ENCODE measurements at places on chromosomes 1 and 21. TPM values are rescaled to one million over a fixed set of nuclear protein-coding genes. Genes with fewer than 3 reads are reported as not detected.

DNA sequence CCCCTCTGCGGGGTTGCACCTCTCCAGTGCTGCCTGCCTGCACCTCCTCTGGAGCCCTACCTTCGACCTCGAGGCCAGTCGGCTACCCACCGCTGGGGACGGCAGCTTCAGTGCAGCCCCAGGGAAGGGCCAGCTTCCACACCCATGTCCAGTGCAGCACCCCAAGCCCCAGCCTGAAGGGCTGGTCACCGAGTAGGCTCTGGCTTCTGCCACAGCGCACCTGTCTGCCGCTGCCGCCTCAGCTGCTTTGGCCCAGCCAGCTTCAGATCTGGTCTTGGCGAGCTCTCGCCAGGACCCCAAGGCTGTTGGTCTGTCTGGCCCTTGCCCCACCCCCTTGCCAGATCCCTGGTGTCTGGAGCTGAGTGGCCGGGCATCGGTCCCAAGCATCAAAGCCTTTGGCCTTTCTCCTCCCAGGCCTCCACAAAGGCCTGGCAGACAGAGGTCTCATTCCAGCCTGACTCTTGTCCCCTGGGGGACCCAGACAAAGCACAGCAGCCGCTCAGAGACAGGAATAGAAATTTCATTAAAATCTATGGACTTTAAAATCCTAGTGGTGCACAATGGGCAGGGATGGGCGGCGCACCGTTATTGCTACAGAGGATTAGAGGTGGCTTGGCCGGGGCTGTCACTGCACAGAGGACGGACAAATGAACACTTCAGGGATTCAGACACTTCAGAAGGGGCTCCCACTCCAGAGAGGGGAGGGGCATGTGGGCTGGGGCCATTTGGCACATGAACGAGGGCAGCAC is 4.8 kb downstream of the CCDC24 start:
- no peak for DNase-seq

Gene RGS2
- total RNA-seq: 13.3 TPM

DNA sequence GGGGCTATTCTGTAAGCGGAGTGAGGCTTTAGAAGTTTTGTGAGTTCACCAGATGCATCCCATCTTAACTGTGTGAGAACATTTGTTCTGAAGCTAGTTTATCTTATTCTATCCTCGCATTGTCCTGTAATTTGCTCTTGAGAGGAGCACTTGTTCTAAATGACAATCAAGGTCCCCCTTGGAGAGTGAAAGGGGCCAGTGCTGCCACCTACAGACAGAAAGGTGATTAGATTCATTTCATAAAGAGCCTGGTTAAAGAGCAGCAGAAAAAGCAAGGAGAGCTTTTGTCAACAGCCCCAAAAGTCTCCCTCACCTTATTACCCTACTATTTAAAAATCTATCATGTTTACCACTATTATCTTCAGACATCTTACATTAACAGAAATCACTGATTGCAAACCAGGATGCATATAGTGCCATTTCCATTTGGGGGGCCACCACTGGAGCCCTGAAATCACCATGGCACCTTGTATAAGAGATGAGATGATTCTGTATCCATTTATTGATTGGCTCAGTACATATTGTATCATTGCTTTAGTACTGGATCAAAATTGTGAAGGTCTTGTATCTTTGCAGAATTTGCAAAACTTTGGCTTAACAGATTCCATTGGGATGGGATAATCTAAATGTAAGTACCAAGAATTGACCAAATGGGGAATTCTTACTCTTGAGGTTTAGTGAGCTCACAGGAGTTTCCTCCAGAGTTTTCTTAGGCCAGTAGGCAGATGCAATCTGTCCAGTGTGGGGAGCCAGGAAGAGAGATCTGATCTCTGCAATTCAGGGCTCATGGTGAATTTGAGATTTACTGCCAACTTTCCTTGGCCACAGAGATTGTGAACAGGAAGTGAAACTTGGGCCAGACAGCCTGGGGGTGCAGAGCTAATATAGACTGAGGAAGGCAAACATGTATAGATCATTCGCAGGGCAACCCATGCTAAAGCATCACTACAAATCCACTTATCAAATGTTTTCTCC is 64.3 kb upstream of the TRABD2B start:
- no peak for DNase-seq

DNA sequence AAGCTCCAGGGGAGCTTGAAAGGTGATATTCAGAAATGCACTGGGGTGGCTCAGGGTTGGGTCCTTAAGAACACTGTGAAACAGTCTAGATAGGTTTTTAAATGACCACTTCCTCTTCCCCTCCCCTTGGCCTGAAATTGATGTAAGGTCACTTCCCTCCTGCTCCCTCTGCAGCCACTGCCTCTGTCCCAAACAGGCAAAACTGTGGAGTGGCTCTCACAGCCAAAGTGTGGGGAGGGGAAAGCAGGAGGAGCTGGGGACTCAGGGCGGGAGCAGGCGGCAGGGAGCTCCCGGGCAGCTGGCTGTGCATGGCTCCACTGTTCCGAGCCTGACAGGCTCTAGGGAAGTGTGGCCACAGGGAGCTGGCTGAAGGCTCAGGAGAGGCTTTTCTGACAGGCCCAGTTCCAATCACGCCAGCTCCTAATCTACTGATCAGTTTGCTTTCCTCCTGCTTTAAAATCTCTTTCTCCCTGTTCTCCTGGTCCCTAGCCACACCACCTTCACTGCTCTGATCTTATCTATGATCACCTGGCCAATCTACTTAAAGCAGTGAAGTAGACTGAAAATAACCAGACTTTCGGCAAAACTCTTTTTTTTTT is 5.1 kb upstream of the CSRP1 start:
- DNase-seq: peak; percentile 54

GRCh38 chr1:240245629-240246020 is 153.9 kb downstream of the FMN2 start:
- DNase-seq: no peak

Gene PRMT2
- 122 TPM for total RNA-seq

GRCh38 chr1:154148807-154149206 is 6.1 kb downstream of the NUP210L start:
- no peak for DNase-seq

DNA sequence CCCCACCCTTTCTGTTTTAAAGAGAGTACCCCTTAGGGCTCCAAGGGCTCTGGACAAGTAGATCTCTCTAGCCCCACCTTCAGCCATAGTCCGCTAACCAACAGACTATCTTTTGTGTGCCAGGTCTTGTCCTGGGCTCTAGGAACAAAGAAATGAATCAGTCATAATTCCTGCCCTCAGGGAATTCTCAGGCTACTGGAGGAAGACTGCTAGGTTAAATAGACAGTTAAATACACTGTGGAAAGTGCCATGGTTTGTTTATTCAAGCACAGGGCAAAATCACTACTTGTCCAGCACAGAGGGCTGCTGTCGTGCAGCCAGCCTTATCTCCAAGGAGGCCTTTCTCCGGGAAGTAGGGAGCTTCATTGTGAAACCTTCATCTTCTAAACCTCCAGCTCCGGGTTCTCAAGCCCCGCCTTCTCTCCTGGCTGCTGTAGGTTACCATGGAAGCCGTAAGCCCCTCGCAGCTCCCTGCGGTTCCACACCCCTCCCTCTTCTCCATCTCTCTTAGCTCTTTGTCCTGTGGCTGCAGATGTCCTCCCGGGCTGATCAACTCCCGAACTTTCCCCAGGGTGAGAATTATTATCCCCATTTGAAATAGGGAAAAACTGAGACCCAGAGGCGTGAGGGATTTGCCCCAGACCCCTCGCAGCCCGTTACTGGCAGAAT is 29.8 kb downstream of the SHISAL2A start:
- DNase-seq: no peak

DNA sequence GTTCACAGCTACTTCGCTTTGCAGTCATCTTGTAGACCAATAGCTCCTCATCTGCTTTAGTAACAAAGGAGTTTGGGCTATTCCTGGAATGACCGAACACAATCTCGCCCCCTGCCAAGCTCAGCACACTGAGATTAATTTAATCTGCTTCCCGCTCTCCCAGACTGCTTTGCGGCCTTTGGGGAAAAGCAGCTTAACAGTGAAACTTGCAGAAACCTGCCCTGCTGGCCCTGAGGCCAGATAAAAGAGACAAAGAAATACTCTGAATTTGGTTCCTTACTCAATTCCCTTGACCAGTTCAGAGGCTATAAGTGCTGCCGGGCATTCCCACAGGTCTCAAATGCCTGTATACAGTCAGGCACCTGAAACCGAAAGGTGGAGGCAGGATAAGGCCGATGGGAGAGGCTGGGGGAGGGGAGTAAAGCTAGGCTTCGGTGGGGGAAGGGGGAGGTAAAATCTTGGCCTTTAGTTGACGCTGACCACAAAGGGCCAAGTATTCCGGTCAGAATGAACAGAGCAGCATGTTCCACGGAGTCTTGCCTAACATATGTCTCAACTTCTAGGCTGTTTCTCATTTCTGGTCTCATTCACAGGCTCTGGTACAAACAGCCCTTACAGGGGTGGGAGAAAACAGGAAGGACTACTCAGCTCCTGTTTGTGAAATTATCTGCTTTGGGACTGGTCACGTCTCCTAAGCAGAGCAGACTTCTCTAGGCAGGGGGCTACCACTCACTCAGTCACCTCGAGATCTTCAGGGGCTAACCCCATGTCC is 17.7 kb upstream of the A3GALT2 start:
- no peak for DNase-seq

DNA sequence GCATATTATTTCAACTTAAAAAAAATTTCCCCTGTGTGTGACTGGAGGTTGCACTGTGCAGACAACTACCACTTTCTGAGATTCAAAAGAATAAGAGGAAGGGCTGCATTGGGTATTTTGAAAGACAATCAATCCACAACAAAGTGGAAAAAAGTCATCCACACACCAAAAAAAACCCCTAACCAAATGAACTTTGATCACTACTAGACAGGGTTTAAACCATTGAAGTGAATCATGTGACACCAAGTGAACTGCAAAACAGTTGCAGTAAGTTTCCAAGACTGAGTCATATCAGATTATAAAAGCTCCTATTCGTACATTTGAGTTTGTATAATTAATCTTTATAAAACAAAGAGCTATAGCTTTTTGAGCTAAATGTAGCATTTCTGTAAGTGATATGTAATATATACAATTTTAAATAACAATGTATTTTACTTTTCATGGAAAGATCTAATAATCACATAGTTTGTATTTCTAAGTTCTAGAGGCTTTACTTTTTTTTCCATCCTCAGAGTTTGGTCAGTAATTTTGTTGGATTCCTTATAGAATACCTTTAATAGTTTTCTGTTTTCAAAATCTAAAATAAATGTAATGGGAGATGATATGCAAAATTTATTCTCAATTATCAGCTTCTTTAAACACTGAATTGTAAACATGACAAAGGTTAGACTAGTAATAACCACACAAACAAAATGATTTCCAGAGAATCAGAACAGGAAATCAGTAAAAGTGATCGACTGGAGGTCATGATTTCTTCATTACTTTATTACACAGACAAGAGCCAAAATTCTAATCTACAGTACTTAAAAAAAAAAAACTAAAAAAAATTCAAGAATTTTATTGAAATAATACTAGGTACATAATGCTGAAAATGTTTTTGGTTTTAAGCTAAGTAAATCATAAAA is 50.5 kb upstream of the GFI1 start:
- DNase-seq: no peak

Gene FLG2
- total RNA-seq: not detected

DNA sequence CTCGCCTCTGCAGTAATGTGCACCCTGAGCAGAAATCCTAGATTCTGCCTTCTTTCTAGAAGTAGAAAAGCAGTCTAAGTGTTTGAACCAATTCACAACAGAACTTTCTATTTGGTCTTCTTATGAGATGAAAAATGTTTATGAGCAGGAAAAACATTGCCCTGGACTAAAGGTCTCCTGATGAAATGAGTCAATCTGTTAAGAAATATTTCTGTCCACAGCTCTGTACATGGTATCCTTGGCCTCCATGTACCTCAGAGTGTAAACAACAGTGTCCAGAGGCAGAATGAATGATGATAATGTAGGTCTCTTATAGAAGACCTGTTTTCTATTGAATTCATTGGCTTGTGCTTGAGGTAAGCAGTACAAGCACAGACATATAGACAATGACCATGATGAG is 6.2 kb upstream of the APCS start:
- DNase-seq: no peak

GRCh38 chr21:26572702-26573381 is at the start of gene CYYR1:
CYYR1 (minus strand) TSS chr21:26573286; CDS start chr21:26572940, 346 bp downstream.
- DNase-seq: no peak

DNA sequence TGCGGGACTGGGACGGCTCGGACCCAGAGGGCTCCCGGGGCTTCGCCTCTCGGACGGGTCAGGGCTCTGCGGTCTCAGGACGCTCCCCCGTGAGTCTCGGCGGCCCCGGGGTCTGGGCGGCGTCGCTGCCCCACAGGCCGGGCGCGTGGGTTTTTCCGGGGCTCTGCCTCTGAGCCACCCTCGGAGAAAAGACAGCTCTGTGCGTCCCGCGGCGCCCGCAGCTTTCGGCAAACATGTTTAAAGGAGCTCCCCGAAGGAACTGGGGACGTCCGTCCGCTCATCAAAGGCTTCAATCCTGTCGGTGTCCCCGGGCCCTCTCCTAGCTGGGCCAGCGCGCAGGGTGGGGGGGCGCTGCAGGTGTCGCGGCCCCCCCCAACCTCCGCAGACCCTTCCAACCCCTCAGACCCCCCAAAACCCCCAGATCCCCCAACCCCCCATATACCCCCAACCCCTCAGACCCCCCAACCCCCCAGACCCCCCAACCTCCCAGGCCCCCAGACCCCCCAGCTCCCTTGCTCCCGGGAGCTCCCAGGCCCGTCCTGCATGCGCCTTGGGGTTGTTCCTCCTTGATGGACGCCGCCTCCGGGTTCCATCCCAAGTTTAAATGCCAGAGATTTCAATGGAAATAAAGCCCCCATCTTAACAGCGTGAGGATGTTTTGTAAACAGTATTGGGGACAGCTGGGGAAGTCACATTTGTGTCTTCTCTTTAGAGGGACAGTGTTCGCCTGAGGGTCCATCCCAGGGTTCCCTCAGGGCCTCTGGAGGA is 996 bp upstream of the C1orf159 start:
- DNase-seq: peak; percentile 68

GRCh38 chr1:185402930-185403329 is 85.9 kb upstream of the IVNS1ABP start:
- DNase-seq: no peak

DNA sequence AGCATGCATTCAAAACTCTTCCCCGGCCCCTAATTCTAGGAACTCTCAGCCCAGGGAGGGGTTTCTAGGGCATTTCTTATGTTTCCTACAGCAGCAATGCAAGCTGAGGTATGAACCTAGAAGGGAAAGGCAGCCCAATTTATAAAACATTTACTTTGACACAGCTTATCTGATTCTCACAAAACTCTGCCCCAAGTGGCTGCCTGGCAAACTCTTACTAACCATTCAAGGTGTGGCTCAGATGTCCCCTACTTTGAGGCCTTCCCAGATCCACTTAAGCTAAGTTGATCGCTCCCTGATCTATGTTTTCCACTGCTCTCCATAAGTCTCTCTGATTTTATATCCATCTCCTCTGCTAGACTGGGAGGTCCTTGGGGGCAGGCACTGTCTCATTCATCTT is 35.4 kb downstream of the AK2 start:
- DNase-seq: no peak

DNA sequence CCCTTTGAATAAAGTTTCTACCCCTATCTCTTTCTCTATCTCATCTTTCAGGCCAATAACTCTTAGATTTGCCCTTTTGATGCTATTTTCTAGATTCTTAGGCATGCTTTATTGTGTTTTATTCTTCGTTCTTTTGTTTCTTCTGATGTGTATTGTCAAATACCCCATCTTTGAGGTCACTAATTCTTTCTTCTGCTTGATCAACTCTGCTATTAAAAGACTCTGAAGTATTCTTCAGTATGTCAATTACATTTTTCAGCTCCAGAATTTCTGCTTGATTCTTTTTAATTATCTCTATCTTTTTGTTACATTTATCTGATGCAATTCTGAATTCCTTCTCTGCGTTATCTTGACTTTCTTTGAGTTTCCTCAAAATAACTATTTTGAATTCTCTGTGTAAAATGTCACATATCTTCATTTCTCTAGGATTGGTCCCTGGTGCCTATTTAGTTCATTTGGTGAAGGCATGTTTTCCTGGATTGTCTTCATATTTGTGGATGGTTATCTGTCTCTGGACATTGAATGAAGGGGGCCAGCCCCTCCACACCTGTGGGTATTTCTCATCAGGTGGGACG is 11.2 kb upstream of the CYP2J2 start:
- no peak for DNase-seq

Data from mucosa of descending colon (tissue), 3 donors.